ENCODE measurements at places on chromosomes 3 and 15.

- DNase-seq, result no peak
Measured at GRCh38 chr3:142929109-142929508, 34.4 kb downstream of the PAQR9 start.

DNA sequence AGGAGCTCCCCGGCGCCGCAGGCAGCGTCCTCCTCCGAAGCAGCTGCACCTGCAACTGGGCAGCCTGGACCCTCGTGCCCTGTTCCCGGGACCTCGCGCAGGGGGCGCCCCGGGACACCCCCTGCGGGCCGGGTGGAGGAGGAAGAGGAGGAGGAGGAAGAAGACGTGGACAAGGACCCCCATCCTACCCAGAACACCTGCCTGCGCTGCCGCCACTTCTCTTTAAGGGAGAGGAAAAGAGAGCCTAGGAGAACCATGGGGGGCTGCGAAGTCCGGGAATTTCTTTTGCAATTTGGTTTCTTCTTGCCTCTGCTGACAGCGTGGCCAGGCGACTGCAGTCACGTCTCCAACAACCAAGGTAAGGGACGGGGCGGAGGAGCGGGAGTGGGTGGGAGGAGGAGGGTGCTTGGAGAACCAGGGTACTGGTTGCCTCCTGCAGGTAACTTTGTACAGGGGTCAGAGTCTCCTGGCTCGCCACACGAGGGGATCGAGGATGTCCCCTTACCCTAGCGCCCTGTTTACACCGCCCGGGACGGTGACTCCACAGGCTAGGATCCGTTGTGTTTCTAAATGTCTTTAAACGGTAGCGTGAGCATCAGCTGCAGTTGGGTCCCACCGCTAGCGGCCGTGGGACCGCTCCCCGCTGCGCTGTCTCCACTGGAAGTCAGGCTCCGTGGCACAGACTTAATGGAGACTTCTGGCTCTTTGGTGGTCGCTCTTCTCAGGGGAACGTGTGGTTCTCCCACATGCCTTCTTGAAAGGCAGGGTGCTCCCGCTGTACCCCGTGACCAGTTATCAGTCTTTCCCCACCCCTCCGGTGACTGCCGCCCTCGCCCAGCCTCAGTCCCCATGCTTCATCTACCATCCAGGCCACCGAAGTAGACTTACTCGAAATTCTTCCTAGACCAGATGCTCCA lies 515 bp downstream of the EPHA6 start:
- no peak for DNase-seq

- DNase-seq, result peak; percentile 37
Measured at GRCh38 chr3:109532257-109533216, 195.2 kb upstream of the DPPA4 start.

DNA sequence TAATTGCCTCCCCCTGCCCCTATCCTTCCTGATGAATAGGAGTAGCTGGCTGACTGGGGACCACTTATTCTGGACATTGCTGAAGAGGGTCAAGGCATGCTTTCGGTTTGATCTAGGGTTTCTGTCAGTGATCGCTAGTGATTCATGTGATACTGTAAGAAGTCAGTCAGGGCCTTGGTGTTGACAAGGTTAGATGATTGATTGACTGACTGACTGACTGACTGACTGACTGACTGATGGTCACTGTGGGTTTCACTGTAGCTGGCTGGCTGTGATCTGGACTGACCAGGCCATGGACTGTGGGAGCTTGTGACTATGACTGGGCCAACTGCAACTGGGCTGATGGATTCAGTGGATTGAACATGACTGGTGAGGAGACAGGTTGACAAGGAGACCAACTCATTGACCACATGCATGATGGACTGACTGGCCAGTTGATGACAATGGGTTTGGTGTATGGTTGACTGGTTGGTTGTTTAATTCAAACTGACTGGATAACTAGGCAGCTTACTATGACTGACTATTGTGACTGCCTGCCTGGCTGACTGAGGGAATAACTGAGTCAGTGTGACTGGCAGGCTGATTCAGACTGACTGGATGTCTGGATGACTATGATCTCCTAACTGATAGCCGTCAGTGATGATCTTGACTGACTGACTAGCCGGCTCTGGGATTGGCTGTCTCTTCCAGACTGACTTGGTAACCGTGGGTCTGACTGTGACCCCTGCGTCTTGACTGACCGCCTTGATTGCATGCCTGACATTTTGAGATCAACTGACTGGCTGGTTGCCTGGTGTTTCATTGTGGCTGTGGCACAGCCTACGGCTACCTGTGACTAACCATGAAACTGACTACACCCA lies 509.9 kb downstream of the SHQ1 start:
- peak; percentile 98 for DNase-seq

GRCh38 chr3:129344540-129345220 lies 66.0 kb downstream of the HMCES start:
- no peak for DNase-seq

DNA sequence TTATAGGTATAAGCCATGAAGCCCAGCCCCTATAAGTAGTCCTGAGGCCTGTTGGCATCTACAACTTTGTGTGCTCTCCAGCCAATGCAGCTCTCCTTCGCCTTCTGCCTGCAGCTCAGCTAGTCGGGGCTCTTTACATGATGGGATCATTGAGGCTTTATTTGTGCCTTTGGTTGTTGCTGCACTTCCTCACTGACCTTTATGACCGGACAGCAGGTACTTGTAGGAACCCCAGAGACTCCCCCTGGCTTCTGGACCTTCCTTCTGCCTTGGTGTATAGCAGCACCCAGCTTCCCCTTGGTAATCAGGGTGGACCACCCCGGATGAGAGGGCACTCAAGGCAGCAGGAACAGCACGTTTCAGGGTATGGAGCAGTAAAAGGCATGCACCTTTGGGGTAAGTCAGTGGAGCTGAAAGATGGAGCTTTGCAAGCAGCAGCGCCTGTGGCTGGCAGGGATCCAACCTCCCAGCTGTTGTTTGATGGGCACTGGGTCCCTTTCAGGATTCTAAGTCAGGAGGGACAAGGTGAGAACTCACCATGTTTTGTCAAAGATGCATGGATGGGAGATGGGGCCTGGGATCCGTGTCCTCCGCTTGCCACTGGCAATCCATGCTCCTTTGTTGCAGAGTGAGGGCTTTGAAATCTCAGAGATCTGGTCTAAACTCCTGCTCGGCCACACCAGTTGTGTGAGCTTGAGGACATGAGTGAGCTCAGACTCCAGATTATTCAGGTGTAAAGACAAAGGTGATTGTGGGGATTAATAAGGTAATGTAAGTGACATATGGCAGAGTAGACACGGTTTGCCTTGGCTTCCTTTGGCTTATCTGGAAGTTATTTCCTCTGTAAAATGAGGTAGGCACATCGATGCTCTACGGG lies 65.1 kb upstream of the KLF13 start:
- DNase-seq, result no peak

- DNase-seq, result no peak
Measured at GRCh38 chr3:23835802-23836201, 30.0 kb downstream of the UBE2E1 start.

- DNase-seq, result no peak
Measured at GRCh38 chr3:170953736-170954135, 45.3 kb upstream of the EIF5A2 start.

DNA sequence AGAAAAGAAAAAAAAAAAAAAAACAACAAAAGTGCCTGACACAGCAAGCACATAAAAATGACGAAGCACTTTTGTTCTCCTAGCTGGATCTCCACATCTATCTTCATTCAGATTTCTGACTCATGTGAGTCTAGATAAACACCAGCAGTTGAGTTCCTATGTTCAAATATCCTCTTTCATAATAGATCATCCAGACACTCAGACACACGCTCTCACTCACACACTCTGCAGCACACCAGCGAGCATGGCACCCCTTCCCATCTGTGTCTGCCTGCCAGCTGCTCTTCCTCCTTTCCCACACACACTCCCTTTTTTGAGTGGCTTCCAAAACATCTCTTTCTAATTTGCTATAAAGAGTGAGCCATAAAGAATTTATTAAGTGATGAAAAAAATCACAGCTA lies 19.8 kb upstream of the CELF6 start:
- DNase-seq, result peak; percentile 45

- no peak for DNase-seq
Measured at GRCh38 chr3:121637922-121638321, 22.8 kb downstream of the HCLS1 start.

GRCh38 chr3:132637590-132637989 lies 22.0 kb downstream of the ACAD11 start:
- peak; percentile 47 for DNase-seq

GRCh38 chr3:31924610-31925270 lies 56.3 kb downstream of the OSBPL10 start:
- DNase-seq, result no peak

GRCh38 chr3:65960087-65960486 lies 78.6 kb downstream of the MAGI1 start:
- DNase-seq, result no peak

GRCh38 chr15:29233566-29233965 lies 36.1 kb downstream of the NSMCE3 start:
- DNase-seq, result peak; percentile 21

DNA sequence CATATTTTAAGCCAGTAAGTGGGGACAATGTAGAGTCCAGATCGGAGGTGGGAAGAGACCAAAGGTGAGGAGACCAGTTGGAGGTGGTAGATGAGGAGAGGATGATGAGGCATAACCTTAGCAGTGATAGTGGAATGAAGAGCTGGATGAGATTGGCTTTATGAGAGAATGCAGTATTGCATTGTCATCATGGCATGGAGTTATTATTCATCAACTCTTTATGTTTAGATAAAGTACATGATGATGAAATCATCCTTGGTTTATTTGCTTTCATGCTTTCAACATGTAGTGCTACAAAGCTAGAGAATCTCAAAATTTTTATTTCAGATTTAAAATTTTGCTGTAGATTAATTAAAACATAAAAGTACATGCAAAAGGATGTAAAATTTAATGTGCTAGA lies 64.0 kb downstream of the PPM1L start:
- no peak for DNase-seq

DNA sequence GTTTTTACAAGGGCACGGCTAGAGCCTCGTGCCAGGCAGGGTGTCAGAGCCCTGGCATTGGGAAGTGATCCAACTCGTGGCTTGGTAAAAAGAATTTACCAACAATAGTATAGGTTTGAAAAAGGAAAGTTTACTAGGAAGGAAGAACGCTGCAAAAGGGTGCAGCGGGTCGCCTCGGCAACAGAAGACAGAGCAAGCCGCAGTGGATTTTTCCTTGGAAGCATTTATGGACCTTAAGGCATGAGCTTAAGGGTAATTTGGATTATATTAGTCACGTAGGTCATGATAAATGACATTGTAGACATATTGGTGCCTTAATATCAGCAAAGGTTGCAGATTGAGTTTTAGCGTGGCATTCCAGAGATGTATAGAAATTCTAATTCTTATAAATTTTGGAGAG lies 163.4 kb upstream of the PPP2R3A start:
- no peak for DNase-seq

DNA sequence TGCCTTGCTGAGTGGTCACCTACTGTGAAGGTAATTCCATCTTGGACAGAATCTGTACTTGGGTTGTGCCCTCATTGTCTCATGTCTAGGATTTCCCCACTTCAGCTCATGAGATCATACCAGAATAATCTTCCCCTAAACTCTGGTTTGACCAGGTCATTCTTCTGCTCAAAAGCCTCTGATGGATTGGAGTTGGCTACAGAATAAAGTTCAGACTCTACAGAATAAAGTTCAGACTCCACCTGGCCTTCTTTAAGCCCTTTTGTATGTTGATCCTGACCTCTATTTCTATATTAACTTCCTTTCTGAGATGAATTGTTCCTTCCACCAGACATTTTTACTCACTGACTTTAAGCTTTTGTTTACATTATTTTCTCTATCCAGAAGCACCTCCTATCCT lies 6.4 kb upstream of the GLCE start:
- DNase-seq, result no peak

- DNase-seq, result peak; percentile 85
Measured at GRCh38 chr3:69370901-69371301, 15.0 kb downstream of the FRMD4B start.

- DNase-seq, result no peak
Measured at GRCh38 chr3:148512648-148513047, 185.1 kb upstream of the AGTR1 start.

DNA sequence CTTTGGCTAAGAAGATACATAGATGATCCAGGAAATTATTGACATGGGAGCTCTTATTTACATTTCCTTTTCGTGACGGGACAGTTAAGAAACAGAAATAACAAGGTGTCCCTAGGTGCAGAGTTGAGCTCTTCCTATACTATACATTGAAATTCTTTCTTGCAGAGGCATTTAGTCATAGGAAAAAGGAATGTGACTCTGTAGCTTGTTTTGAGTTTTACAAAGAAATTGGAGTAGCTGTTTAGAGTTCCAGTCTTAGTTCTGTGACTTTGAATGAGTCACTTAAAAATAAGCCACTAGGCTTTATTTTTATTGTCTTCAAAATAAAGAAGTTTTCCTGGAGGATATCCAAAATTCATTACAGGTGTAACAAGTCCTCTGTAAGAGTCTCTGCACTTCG lies 723.5 kb upstream of the SGO1 start:
- DNase-seq, result no peak

GRCh38 chr3:63869940-63870614 lies 6.4 kb downstream of the ATXN7 start:
- DNase-seq, result no peak

- no peak for DNase-seq
Measured at GRCh38 chr3:71924721-71925120, 139.8 kb upstream of the PROK2 start.

DNA sequence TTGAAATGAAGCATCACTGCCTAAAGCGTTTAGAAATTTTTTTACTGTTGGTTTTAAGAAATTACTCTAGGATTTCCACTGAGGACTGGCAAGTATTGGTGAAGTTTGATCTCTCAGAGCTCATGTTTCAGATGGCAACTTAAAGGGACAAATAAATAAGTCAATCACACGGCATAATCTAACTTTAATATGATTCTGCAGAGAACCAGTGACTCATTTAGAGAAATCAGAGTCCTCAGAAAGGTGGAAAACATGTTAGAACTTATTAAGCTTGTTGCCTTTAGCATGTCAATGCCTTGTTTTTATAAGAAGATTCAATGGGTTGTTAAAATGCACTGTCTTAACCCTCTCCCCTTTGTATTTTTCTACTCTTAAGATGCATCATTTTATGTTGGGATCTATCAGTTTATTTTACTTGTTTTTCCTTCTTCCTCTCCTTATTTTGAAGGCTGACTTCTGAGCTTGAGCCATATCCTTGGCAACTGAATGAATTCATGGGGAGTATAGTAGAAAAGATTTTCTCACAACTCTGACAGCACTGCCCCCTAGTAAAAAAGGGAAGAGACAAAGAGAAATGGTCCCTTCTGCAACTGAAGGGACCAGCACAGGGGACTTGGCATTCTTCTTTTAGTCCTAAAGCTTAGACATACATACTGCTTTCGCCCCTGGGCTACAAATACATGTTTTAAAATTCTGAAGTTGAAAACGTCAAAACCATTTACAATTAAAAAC lies 431.2 kb downstream of the LPP start:
- peak; percentile 73 for DNase-seq

GRCh38 chr3:169034401-169034800 lies 629.1 kb downstream of the MECOM start:
- peak; percentile 49 for DNase-seq
